CD4-positive, alpha-beta T cell treated with Interleukin-1 beta for 1 hour (primary cell): ENCODE measurements at places on chromosomes 3 and 15.

GRCh38 chr3:141795276-141795675, 32.1 kb downstream of the GRK7 start:
- no peak for DNase-seq

GRCh38 chr3:179463319-179463718, 12.0 kb upstream of the GNB4 start:
- no peak for DNase-seq

GRCh38 chr15:79923079-79923514, 26.3 kb upstream of the MTHFS start:
- DNase-seq = peak; percentile 78

GRCh38 chr3:193788189-193788991, 195.4 kb downstream of the OPA1 start:
- peak; percentile 48 for DNase-seq

DNA sequence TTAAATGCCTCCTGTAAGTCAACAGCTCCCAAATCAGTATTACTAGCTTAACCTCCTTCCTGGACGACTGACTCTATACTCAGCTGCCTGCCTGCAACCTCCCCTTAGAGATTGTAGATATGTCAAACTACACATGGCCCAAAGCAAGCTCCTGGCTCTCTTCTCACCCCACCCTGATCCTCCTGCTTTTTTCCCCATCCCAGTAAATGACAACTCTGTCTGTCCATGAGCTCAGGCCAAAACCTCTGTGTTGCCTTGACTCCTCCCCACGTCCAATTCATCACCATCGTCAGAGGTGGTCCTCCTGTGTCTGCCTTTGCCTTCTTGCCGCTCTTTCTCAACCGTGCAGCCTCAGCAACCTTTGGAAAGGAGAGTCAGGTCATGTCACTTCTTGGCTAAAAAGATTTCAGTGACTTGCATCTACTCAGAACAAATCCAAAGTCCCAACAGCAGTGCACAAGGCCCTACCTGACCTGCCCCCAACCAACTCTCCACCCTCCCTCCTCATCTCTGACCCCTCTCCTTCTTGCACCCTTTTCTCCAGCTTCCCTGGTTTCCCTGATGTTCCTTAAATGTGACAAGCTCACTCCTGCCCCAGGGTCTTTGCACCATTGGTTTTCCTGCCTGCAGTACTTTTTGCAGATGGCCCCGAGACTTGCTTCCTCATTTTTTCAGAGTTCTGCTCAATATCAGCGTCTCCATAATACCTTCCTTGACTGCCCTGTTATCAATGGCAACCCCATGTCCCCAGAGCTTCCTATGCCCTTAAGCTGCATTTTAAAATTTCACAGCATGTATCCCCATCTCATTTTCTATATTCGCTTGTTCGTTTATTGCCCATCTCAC, 52.8 kb downstream of the LSM3 start:
- no peak for DNase-seq

DNA sequence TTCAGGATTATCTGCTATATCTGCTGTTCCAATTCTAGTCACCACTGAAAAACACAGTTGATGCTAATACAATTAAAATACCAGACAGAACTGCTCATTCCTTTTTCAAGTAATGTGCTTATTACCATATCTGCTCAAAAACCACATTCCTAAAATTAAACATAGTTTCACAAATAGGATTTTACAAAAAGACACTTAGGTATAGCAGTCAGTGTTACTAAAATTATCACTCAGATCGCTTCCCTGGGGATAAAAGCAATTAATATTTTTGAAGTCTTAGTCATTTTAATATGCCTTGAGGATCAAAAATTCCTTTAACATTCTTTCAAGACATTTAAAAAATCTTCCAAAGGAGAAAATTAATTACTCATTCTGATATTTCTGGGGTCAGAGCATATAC, 71.5 kb downstream of the RAD18 start:
- no peak for DNase-seq

DNA sequence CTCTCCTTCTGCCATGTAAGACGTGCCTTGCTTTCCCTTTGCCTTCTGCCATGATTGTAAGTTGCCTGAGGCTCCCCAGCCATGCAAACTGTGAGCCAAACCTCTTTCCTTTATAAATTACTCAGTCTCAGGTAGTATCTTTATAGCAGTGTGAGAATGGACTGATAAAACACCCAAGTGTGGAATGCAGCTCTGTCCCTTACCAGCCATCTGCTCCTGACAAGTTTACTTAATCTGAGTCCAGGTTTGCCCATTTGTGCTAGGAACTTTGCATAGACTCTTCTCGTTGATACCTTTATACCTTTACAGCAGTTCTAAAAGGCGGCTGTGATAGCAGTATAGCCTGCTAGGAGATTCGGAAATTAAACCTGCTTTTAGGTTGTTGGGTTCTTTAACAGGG, 48.1 kb downstream of the SLC25A26 start:
- no peak for DNase-seq

DNA sequence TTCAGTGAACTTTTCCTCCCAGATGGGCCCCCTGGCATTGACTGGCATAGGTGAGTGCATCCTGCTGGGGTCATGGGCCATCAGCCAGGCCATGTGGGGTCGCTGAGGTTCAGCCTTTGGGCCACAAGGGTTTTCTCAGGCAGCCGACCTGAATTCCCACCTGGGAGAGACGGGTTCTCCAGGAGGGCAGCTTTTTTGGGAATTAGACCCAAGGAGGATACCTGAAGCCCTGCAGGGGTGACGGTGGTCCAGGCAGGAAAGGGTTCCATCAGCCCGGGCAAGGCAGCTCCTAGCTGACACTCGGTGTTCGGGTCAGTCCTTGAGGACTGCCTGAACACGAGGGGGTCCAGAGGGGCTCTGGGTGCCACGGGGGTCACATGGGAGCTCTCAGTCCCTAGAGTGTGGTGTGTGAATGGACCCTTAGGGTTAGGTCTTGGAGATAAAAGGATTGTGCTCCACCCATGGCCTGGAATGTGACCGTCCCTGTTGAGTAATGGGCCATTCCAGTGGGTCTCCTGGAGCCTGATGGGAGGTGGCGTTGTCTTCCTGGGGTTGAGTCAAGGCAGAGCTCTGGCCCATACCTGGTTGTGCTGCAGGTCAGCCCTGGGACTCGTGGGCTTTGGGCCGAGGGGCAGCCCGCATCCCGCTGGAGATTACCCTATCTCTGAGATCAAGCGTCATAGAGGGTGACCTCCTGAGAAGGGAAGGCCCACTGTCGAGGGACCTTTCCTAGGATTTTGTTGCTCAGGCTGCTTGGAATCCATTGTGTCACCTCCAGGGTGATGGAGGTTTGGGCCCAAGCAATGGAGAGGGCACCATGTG, 192.8 kb downstream of the UBE3A start:
- DNase-seq = no peak

DNA sequence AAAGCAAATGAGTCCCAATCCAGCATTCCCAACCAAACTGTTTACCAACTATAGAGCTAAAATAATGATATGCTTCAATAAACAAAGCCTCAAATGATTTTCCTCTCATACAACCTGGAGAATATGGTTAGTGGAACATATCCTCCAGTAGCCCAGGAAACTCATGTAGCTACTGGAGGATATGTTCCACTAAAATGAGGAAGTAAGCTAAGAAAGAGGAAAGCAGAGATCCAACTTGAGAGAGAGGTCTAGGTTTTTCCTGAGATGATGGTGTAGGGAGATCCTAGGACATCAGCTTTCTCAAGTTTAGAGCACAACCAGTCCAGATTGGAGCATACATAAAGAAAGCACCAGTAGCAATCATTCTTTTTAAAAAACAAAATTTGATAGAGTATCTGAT, 44.6 kb upstream of the SLC4A7 start:
- no peak for DNase-seq

- no peak for DNase-seq
These were observed 41.6 kb downstream of the TRANK1 start for GRCh38 chr3:36903119-36903882.

GRCh38 chr3:181384970-181385369, 326.8 kb upstream of the SOX2 start:
- DNase-seq = no peak

DNA sequence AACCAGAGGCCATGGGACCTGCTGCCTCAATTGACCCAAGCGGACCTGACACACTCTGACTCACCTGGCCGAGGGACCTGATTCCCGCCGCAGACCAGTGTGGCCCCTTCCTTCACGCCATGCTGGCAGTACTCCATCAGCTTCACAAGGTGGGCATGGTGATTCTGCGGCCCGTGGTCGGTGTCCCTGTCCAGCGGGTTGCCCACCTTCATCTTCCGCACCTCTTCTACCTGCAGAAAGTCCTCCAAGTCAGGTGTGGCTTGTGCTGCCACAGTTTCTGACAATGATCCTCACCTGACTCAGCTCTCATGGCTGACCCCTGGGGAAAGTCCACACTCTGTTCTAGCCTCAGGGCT, 25.9 kb upstream of the SLC41A3 start:
- DNase-seq = no peak

DNA sequence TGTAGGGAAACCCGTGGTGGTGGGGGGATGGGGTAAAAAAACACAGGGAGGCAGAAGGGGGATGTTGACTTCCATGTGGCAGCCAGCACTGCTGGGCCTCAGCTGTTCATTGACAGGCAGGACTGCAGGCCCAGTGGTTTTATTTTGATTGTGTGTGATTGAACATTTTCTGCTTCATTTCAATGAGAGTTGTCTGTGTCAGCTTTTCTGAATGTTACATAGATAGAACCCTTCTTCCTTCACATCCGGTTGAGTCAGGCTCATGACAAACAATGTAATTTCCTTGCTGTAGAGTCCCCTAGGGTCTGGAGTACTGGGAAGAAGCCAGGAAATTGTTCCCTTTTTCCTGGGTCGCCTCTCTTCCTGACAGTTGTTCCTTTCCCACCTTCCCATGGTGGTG, 8.2 kb upstream of the RPP25 start:
- no peak for DNase-seq

GRCh38 chr3:101574388-101575112, 570 bp downstream of the PCNP start:
- peak; percentile 64 for DNase-seq

GRCh38 chr3:115903843-115904242, 280.5 kb downstream of the GAP43 start:
- no peak for DNase-seq

GRCh38 chr3:57512166-57512565, 32.0 kb downstream of the DNAH12 start:
- DNase-seq = no peak

DNA sequence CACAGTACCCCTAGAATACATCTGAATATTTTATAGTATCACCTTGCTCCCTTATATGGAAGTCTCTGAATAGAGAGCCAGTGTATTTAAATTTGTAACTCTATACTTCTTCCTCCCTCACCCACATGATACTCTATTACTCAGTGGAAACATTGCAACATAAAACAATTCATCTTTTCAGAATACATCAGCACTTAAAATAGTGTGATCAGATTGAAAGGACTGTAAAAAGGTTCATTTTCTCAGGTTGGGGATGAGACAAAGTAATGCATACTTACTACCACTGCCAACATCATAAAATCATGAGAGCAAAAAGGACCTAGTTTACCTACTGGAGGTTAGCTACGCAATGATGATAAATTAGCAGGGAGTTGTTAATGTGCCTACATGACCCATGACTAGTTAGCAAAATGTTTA, 13.8 kb upstream of the THRB start:
- no peak for DNase-seq

GRCh38 chr15:74635228-74635627, 19.6 kb downstream of the CLK3 start:
- peak; percentile 78 for DNase-seq

- no peak for DNase-seq
These were observed 117.1 kb upstream of the TJP1 start for GRCh38 chr15:29939404-29939803.

DNA sequence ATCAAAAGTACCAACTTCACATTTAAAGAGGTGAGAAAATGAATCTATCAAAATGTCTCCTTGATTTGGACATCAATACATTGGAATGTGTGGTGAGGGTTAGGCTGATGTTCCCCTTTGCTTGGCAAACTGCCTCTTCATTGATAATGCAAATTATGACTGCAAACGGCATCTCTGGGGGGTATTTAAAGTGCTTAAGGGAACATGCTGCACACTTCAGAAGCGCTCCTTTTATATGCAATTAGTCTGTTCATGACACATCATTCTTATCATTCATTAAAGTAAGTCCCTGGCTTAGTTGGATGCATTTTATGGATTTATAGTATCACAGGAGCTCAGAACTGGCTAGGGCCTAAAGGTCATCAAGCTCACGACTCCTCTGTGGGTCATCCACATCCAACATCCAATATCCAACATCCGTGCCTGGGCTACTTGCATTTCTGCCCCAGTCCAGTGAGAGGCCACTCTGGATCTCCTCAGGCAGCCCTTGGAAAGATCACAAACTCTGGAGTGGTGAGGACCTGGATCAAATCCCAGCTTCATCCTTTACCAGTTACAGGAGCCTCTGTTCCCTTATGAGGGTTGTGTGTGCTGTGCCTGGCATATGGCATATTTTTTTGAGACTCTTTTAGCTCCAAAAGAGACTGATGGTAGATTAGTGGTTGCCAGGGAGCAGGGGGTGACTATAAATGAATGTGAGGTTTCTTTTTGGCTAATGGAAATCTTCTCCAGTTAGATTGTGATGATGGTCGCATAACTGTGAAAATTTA, 136.8 kb upstream of the FOXB1 start:
- no peak for DNase-seq

GRCh38 chr3:191383124-191383523, 52.8 kb upstream of the UTS2B start:
- DNase-seq = no peak

GRCh38 chr15:92473756-92474155, 80.1 kb downstream of the ST8SIA2 start:
- DNase-seq = no peak

- DNase-seq = peak; percentile 8
These were observed 603 bp downstream of the SCAPER start for GRCh38 chr15:76904461-76905012.

- peak; percentile 18 for DNase-seq
These were observed 68.1 kb downstream of the SLC6A1 start for GRCh38 chr3:11060500-11061251.

DNA sequence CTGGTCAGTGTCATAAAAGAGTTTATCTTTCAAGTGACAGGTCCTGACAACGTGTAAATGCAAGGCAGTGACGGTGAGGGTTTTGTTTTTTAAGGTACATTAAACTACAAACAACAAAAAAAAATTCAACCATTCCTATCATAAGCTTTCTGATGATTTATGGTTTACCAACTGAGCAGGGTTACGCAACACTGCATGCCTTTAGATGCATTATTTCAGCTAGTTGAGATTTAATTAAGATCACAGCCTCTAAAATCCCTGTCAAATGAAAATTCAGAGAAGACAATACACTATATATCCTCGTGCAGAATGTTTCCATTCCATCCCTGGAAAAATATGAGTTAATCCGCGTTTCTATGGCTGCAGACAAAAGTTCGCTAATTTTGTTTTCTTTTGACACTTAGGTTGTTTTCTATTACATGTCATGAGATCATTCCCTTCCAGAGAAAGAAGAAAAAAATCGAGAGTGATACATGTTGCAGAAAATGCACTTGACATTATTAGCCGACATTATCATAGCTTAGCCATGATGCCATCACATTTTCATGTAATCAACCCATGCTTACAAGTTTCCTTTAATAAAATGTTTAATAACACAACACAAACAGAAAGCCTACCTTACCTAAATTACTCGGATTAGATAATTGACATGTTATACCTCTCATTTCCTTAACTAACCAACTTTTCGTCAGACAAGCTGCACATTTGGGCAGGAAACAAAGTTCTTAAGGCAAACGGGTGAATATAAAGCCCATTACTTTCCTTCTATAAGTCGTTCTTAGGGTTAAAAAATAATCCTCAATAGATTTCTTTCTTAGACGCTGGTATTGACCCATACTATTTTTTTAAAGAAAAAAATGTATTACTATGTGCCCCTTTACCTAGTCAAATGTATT, 521.2 kb downstream of the FOXP1 start:
- DNase-seq = no peak
